ENCODE measurements at places on chromosomes 11 and 22.

- no peak for DNase-seq
These were observed 90.5 kb upstream of the XKR3 start for GRCh38 chr22:16915701-16916100.

DNA sequence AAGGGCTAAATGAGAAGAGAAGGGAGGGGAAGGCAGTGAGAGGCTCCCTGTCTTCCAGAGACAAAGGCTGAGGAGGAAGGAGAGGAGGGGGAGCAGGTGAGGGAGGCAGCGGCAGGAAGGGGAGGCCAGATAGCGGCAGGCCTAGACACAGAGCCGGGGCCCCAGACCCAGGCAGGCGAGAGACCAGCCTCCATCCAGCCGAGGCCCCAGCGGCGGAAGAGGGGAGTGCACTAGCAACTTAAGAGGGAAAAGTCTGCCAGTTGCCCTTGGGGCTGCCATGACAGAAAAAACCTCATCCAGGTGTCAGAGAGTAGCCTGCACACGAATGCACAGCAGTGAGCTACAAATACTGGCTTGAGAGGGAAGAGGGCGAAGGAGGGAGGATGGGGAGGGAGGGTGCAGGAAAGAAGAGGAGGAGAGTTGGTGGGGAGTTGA, 46.7 kb downstream of the IGLL1 start:
- no peak for DNase-seq

- no peak for DNase-seq
These were observed 1.4 kb upstream of the VWA5A start for GRCh38 chr11:124113890-124114289.

DNA sequence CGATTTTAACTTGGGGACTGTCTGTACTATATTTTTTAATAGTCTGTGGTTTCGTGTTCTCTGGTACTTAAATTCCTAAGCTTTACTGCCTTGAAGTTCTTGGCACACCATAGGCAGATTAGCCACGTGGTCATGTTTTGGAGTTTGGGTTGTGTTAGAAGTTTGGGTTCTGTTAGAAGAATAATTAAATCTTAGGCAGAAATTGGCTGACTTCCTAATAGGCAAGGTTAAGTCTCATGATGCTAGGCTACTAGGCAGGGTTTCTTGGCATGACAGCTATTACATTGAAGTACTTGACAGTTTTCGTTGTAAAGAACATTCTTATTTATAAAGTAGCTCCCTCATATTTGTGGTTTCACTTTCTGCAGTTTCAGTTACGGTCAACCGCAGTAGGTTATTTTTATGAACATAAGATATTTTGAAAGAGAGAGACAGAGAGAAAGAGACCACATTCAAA, 30.0 kb upstream of the MMP7 start:
- no peak for DNase-seq

DNA sequence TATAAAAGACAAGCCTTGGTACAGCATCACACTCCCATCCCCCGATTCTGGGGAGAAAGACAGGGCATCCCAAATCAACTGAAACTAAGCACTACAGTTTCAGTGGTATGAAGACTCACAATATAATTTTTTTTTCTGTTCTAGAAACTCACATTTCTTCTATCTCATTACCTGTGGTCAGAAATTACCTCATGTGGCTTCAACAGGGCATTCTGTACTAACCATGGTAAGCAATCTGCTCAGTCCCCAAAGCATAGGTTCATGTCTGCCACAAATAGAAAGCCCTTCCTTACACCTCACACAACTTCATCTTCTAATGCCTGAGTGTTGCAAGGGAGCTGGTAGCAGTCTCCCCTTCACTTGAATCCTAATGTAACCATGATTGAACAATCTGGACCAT, 147.4 kb upstream of the POU2AF2 start:
- DNase-seq = no peak

DNA sequence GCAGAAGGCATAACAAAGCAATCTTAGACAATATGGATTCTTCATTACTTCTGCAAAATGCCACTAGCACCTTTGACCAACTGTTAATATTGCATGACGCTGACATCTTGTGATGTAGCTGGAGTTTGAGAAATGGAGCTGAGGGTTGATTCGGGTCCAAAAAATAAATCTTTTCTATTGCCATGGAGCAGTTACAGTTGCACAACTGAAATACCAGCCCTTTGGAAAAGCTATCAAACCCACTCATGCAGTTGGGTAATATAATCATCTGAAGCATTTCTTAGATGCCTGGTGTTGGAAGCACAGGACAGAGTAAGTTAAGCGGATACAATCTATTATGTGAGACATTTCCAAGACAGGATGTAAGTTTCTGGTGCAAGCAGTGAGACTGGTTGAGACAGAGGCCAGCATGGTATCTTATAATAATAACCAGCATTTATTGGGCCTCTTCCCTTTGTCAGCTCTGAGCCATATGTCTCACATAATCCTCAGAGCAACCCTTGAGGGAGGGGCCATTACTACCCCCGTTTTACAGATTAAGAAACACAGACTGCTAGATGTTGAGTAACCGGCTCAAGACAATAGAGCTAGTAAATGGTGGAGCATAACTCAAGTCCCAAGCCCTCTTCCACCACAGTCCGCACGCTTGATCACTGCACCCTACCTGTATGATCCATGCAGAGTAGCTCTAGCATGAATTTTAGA, 74.9 kb upstream of the CAPRIN1 start:
- DNase-seq = no peak

DNA sequence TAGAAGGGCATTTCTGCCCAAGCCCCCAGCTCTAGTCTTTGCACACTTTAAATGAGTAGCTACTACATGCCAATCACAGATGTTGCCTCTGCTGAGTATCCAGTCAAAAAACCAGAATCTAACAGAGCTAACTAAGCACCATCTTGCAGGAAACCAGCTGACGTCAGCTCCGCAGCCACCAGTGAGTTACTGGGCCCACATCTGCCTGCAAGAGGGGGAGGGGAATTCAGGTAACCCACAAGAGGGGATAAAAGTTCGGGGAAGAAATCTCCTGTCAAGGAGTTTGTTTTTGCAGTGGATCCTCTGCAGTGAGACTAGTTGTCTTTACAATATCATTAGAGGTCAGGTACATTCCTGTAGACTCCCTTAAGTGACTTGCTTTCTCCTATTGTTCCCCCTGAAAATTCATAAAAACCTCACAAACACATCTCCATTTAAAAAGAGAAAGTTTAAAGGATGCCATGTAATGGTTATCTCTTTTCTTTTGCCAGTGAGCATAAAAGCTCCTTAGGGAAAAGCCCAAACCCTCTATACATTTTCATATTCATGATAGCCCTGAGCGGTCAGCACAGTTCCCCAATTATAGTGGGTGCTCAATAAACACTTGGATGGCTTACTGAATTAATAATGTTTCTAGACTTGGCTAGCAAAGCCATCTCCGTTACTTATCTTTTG, 9.3 kb downstream of the CD44 start:
- no peak for DNase-seq

DNA sequence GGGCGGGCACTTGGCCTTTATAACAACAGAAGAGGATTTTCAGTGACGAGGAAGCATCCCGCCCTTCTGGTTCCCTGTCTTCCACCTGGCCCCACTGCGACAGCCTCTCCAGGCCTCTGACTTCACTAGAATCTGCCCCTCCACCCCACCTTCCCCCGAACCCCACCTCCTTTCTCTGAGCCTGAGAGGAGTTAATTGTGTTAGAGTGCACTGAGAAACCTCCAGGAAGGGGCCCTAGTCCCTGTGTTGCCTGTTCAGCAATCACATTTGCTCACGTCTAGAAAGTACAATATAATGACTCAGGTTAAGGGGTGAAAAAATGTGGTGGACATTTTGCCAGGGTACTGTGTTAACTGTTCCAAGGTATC, 38.8 kb downstream of the PTPRJ start:
- DNase-seq = no peak

- no peak for DNase-seq
These were observed 92.8 kb upstream of the LINC01488 start for GRCh38 chr11:69388661-69389060.

GRCh38 chr11:103618528-103618927, 417.9 kb upstream of the DDI1 start:
- DNase-seq = no peak

DNA sequence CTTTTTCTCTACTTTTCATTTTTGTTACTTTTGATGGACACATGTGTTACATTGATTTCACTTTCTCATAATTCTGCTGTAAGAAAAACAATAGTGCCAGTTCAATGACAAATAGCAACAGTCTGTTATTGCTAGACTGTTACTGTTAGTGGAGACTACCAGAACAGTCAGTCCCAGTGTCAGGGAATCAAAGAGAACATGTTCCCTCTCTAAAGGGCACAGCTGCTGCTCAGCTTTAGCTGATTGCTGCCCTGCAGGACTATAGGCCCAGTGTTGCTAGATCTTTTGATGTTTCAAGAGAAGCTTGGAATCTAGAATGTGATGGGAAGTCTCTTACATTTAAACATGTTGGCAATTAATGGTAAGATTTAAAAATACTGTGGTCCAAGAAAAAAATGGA, 3.4 kb downstream of the BIRC3 start:
- no peak for DNase-seq

GRCh38 chr11:119419834-119420492, 3.0 kb downstream of the THY1 start:
- no peak for DNase-seq

- DNase-seq = no peak
These were observed 845.4 kb downstream of the KCNA4 start for GRCh38 chr11:29171360-29171950.

DNA sequence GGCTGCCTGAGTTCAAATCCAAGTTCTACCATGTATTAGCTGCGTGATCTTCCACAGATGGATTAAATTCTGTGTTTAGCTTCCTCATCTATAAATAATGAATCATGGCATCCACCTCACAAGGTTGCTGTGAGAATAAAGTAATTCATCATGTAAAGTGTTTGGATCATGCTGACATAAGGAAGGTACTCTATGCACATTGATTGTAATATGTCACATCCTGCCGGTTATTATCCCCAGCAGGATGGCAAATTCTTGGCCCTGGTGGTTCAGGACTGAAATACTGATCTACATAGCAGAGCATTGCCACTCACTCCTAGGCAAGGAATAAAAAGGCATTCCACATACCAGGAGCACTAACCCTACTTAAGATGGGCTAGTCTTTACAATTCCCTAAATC, 40.8 kb downstream of the LGR4 start:
- DNase-seq = no peak

GRCh38 chr11:27444801-27445215, 27.8 kb downstream of the LGR4 start:
- no peak for DNase-seq
